ENCODE measurements at places on chromosomes 1 and 21.

DNA sequence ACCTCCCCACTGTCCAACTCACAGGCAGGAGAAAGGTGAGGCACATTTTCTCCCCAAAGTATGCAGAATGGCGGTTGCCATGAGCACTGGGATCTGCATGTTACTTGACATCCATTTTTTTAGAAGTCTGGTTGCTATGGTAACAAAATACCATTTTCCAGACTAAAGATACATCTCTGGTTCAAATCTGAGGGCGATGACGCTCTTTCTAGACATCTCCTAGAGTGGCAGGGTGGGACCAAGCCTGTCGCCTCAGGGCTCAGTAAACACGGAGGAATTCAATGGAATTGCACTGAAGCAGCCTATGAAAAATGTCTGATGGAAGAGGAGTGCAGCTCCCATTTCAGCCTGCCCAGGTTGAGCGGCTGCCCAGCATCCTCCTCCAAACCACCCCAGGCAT, 21.5 kb upstream of the FAM43B start:
- no peak for DNase-seq

DNA sequence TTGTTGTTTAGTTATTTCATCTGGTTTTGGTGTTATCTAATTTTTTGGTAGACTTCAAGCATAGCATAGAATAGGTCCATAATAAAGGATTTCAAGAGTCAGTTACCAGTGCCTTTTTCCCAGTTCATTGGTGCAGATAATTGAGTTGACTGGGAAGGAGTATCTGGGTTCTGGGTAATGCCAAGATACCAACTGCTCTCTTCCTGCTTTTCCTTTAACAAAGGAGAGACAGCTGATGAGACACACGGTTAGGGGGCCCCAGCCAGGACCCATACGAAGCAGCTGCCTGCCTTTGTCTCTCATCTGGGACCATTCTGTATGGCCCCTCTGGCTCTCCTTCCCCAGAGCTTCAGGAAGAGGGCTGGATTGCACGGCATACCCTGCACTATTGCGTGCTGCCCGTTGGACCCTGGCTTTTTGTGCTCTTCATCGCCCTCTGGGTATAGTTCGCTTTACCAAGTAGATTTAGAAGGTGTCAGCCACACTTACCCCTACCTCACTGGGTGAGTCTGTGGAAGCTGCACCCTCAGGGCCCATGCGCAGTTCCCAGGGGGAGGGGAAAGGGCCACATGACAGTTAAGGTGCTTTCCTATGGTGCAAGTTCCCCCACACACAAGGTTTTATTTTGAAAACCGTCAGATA, 7.0 kb downstream of the NAV1 start:
- no peak for DNase-seq

- no peak for DNase-seq
These were observed 333.9 kb downstream of the SRGAP2C start for GRCh38 chr1:121518726-121519041.

- no peak for DNase-seq
These were observed 303.2 kb downstream of the RWDD3 start for GRCh38 chr1:95537176-95537575.

- DNase-seq: no peak
These were observed 199.1 kb upstream of the TMPRSS15 start for GRCh38 chr21:18602711-18603110.

DNA sequence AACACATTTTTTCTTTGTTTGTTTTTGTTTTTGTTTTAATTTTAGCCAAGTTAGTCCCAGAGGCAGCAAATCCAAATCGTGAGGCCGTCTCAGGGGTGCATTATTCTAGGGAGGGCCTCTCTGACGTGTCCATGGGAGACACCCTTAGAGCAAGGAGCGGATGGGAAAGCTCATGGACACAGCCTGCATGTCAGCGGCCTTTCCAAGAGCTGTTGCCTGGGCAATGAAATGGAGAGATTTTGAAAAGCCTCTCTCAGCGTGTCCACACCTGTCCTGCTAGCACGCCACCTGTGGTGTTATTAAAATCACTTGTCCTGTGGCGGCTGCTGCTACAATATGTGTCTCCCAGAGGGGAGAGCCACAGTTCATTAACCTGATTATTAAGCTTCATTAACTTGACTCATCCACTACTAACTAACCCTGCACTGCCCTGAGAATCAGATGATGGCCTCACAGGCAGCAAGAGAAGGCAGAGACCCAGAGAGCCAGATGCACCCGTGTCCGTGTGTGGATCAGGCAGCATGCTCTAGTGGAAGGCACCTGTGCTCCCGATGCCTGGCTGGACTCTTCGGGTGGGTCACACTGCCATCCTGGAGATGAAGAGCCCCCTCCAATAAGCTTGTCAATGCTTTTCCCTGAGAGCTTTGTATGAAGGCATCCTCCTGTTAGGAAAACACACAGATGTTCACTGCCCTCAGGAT, 133.3 kb downstream of the PGBD5 start:
- DNase-seq: no peak

DNA sequence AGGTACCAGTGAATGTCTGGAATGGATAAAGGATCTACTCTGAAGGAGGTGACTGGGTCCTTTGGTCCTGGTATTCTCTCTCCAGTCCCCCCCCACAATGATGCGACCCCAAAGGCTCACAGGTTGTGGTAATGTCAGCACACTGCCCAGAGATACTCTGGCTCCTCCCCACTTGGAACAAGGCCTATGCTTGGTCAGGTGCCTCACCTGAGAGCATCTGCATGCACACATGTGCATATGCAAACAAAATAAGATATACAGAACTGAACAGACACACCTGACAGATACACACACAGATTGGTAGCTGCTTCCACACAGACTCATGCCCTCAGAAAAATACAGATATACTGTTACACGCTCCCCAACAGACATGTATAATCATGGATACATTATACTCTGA, 33.5 kb downstream of the DMAP1 start:
- no peak for DNase-seq

- DNase-seq: no peak
These were observed 243.0 kb upstream of the SGIP1 start for GRCh38 chr1:66290761-66291530.

GRCh38 chr1:55171694-55172093, 43.5 kb downstream of the USP24 start:
- no peak for DNase-seq

DNA sequence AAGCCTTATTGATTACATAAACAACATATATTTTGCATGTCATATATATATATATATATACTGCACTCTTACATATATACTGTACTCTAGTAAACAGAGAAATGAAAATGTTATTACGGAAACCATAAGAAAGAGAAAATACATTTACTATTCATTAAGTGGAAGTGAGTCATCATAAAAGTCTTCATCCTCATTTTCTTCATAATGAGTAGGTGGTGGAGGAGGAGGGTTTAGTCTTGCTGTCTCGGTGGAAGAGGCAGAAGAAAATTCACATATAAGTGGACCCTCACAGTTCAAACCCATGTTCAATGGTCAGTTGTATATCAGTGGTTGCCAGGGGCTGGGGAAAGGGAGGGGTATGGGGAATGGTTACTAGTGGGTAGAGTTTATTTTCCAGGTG, 8.0 kb upstream of the IFNLR1 start:
- DNase-seq: no peak

GRCh38 chr1:168408884-168409283, 128.2 kb downstream of the TBX19 start:
- no peak for DNase-seq

- no peak for DNase-seq
These were observed 21.8 kb upstream of the PLEKHO1 start for GRCh38 chr1:150127868-150128267.

- DNase-seq: no peak
These were observed 185.1 kb upstream of the ST6GALNAC5 start for GRCh38 chr1:76682138-76682537.

GRCh38 chr1:76256289-76257223, 182.0 kb downstream of the ST6GALNAC3 start:
- no peak for DNase-seq

GRCh38 chr1:41439234-41439633, 45.2 kb downstream of the EDN2 start:
- DNase-seq: no peak

- no peak for DNase-seq
These were observed 17.7 kb downstream of the HIPK1 start for GRCh38 chr1:113946678-113947387.

DNA sequence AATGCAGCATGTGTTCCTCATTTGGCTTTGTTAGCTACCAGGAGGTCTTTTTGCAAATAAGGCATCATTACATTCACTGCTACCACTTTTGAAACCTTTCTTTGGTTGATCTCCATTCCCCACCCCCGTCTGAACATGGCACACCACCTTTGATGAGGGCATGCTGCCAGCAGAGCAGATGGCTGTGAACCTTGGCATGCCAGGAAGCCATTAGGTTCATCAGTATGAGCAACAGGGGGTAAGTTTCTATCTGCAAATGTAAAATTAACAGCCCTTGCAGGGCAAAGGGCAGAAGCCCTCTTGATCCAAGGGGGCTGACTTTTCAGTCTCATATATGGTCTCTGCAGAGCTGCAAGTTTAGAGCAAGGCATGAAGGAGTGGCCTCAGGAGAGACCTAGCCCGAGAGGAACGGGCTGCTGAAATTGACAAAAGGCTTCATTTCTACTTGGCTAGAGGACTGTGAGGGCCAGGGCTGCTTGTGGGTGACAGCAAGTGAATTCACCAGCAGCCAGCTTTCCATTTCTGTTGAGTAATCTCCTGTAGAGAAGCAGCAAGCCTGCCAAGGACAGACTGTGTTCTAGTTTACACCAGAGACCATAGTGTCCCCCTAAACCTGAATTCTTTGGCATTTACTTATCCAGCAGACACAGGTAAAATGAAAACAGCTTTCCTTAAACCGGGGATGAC, 127.9 kb downstream of the ZNF326 start:
- no peak for DNase-seq

GRCh38 chr1:119729044-119729443, 17.3 kb downstream of the PHGDH start:
- DNase-seq: no peak

DNA sequence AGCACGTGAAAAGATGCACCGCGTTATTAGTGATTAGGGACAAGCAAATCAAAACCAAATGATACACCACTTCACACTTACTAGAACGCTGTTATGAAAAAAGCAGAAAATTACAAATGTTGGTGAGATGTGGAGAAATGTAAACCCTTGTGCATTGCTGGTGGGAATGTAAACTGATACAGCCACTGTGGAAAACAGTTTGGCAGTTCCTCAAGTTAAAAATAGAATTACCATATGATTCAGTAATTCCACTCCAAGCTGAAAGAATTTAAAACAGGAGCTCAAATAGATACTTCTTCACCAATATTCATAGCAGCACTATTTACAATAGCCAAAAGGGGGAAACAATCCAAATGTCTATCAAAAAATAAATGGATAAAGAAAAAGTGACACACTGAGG, 10.3 kb upstream of the EVI5 start:
- DNase-seq: no peak

- no peak for DNase-seq
These were observed 284.4 kb upstream of the C1orf105 start for GRCh38 chr1:172135978-172136610.

- DNase-seq: no peak
These were observed 99.5 kb upstream of the BMP8A start for GRCh38 chr1:39391691-39392679.

GRCh38 chr1:8660411-8660828, 157.0 kb downstream of the RERE start:
- no peak for DNase-seq

DNA sequence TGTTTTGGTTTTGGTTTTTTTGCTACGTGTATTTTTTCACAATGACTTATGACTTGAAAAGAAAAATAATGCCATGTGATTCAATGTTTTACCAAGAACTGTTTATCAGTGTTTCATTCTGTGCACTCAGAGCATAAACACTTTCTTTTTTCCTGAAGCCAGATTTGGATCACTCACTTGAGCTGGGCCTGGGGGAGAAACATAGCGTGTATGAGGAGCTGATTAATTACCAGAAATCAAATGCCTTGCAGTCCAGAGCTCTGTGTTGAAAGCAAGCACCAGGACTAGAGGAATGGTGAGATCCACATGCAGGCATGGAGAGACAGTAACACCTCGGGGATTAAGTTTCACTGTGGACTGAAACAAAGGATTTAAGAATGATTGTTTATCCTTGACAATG, 642.1 kb upstream of the ADGRL2 start:
- no peak for DNase-seq

DNA sequence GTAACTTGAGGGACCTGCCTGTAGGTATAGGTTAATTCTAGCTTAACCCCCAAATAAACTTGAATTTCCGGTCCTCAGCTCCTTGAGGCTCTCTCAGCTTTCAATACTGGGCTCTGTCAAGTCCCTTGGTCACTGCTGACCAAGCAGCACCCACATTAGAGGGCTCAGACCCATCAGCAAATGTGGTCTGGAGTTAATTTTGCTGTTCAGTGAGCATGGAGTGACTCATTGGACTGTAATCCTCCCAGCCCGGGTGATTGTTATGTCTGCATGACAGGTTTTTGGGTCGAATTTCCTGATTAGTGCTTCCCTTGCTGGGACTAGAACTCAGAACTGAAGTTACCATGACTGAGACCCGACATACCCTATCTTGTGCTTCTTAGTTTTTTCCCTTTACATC, 130.6 kb downstream of the URB2 start:
- no peak for DNase-seq

DNA sequence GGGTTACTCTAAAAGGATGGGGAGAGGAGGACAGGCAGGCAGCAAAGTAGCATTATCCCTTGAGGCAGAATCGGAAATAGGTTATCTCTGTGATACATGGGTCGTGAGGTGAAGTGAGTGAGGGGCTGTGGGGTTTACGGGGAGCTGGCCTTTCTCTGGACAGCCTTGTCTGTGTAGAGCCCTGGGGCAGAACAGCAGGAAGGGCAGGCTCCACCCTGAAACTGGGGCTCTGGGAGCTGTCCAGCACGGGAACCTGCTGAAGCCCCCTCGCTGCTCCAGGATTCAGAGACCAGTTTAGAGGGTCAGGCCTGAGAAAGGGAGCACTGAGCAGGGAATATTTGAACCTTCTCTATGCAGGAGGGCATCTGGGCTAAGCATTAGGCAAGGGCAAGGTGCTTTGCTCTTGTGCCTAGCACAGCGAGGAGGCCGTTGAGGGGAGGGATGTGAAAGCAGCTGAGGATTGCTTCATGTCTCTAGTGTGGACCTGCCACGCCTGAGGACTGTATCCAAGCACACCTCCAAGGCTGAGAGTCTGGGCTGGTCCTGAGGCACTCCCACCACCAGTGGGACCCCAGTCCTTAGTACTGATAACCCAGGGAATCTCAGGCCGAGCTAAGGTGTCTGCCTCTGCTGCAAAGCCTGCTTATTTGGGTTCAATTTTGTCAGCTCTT, 55.8 kb downstream of the NAV1 start:
- peak; percentile 63 for DNase-seq

DNA sequence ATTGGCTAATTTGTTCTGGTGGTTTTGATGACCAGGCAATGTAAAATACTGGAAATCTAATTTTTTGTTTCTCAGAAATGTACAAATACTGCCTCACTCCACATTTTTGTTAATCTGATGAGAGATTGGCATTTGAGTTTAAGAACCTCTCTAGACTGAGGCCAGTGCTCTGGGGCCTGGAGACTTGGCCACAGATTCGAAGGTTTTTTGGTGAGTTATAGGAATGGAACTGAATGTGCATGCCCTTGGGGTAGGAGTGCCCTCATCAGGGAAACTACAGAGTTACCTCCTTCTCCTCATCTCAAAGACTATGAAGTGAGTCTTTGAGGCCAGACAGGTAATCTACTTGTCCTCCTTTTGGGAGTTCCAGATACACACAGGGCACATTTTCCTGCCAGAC, 347.9 kb downstream of the LTN1 start:
- no peak for DNase-seq

GRCh38 chr1:206048582-206048981, 4.4 kb upstream of the RHEX start:
- no peak for DNase-seq

Measured in NT2/D1 (cell line).